ENCODE measurements at places on chromosomes 2 and 18.

DNA sequence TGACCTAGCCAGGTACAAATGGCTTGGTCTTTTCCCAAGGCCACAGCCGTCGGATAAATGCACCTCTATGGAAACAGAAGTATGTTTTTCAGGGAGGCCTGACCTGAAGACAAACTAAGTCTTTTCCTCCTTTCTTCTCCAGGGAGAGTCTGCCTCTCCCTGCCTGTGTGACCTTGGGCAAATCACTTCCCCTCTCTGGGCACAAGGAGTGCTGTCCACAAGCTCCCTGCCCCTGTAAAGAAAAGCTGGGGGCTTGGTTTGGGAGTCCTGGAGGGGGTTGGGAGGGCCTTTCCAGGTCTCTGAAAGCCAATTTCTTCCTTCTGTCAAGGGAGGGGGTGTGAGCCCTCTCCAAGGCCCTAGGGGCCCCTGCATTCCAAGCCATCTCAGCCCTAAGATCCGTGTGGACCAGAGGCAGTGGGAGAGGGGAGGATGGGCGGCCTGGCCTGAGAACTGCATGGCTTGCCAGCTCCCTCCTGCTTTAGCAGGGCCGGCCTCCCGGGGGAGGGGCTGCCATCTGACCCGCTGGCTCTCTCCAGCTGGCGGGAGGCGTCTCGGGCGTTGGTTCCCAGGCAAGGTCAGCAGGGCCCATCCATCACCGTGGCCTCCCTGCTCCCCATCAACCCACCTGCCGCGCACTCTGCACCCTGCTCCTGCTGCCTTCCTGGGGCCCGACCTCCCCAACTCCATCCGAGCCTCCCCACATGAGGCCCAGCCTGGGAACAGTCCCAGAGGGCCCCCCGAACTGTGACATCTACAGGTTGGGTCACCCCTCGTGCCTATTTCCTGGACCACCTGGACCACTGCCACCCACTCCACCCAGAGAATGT lies 61.4 kb downstream of the SMAD7 start:
- no peak for DNase-seq

DNA sequence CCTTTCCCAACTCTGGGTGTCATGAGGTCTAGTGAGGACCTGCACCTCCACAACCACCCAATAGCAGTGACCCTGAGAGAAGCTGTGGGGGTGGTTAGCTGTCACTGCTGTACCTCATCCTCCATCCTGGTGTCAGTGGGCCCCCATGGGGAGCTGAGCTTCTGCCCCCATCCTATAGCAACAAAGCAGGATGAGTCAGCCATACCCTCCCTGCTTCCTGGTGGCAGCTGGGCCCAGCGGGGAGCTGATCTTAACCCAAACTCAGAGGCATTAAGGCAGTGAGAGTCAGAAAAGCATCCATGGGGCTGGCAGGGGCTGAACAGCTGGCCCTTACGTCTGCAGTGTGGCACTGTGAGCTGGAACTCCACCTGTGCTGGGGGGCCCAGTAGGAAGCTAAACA lies 247.8 kb upstream of the HDAC4 start:
- DNase-seq = no peak

DNA sequence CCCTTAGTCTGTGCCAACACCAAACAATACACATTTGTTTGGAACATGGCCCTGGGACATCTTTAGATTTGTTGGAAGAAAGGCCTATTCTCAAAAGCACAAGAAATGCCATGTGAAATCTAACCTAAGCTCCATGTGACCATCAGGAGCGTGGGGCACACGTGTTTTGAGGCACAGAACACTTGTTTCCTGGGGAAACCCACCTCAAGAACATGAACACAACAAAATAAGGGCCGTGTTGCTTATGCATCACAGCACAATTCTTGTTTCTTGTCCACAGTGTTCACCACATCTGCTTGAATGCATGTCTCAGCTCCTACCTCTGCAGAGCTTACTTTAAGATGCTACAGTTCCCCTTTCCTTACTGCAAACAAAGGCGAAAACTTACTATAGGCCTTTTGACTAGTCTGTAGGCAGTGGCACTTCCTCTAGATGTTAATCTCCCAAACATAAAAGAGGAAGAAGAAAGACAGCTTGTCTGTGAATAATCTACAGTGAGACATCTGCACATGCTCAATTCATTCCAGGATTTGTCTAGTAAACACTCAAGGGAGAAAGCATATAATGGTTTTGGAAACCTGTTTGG lies 165.0 kb downstream of the ANKRD44 start:
- no peak for DNase-seq

- no peak for DNase-seq
Observed at GRCh38 chr2:234136461-234136860, 86.0 kb downstream of the SPP2 start.

- no peak for DNase-seq
Observed at GRCh38 chr2:158212301-158212700, 110.6 kb downstream of the UPP2 start.

DNA sequence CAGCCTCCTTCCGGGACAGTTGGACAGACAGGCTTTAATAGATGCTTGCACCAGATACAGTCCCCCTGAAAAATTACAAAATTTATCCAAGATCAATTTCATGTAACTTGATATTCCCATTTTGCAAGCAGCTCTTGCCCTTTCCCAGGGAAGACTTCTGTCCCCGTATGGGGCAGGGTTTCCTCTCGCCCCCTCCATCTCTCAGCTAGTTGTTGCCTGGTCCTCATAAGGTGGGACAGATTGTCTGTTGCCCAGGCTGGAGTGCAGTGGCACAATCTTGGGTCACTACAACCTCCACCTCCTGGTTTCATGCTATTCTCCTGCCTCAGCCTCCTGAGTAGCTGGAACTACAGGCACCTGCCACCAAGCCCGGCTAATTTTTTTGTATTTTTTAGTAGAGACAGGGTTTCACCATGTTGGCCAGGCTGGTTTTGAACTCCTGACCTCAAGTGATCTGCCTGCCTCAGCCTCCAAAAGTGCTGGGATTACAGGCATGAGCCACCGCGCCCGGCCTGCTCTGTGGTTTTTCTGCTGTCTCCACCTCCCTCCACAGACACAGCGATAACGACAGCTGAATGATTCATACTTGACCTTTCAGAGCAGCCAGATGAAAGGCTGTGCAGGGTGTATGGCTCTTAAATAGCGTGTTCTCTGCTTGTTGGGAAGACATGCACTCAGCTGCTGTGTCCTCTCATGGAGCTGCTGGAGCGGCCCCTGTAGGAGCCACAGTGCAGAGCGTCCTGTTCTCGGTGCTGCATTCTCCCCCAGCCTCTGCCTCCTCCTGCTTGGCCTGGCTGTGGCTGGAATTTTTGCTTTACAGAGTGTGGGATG lies 61.4 kb downstream of the TTC39C start:
- no peak for DNase-seq

- no peak for DNase-seq
Observed at GRCh38 chr2:46407852-46408455, 71.4 kb upstream of the TMEM247 start.

DNA sequence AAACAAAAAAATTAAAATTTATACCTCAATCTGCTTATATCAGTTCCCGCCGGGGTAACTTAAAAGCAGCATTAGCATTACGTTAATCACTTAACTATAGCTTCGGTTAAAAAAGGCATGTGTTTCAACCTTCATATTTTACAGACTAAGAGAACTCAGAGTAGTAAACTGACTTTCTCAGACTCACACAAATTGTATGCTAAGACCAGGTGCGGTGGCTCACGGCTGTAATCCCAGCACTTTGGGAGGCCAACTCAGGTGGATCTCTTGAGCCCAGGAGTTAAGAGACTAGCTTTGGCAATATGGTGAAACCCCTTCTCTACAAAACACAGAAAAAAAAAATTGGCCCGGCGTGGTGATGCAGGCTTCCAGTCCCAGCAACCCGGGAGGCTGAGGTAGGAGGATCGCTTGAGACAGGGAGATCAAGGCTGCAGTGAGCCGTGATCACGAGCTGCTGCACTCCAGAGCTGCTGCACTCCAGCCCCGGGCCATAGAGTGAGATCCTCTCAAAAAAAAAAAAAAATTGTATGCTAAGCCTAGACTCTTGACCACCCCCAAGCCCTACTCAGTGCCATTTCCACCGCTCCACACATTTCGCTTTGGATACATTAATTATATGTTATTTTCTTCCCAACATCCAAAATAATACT lies 2.4 kb downstream of the HNRNPLL start:
- DNase-seq = no peak

DNA sequence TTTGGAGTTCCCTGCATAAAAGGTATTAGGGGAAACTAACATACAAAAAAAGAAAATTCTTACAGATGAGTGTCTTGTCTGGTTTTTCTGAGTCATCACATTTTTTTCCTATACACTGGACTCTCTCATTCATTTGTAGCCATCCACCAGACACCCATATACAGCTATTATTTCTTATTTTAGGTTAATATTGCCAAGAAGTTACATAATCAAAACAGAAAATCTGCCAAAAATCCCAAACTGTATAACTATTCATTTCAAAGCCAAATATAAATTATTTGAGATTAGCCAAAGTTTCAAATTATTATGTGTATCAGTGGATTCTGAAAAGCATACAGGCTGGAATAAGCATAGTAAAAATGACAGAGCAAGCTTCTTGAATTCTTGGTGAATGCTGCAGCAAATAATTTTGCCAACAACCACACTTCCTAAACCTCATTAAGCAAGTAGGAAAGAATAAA lies 191.2 kb downstream of the NCKAP5 start:
- DNase-seq = no peak

GRCh38 chr2:188443207-188443606 lies 151.5 kb downstream of the GULP1 start:
- DNase-seq = no peak

DNA sequence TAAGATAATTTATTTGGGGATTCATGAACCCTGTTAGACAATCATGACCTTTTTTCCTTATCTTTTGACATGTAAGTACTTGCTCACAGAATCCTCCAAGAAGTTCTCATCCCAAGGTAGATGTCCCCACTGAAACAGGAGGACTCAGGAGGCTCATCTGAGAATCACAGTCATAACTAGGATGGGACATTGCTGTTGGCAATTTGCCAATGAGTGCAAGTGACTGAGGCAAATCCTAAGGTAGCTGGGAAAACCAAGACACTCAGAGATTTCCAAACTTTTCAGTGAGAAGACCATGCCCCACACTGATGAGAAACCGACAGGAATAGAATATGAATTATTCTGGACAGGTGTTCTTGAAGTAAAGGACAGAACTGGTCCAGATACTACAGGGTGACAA lies 735.0 kb downstream of the TMEM182 start:
- DNase-seq = no peak
